ENCODE measurements at places on chromosomes 16 and 17. TPM values are rescaled to one million over a fixed set of nuclear protein-coding genes. Genes with fewer than 3 reads are reported as not detected.

DNA sequence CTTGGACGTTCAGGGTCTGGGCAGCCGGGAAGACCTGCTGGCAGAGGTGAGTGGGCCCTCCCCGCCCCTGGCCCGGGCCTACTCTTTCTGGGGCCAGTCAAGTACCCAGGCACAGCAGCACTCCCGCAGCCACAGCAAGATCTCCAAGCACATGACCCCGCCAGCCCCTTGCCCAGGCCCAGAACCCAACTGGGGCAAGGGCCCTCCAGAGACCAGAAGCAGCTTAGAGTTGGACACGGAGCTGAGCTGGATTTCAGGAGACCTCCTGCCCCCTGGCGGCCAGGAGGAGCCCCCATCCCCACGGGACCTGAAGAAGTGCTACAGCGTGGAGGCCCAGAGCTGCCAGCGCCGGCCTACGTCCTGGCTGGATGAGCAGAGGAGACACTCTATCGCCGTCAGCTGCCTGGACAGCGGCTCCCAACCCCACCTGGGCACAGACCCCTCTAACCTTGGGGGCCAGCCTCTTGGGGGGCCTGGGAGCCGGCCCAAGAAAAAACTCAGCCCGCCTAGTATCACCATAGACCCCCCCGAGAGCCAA, 8.6 kb upstream of the ABCC3 start:
- DNase-seq = peak; percentile 72

The TEX19 gene
- polyA plus RNA-seq = not detected

DNA sequence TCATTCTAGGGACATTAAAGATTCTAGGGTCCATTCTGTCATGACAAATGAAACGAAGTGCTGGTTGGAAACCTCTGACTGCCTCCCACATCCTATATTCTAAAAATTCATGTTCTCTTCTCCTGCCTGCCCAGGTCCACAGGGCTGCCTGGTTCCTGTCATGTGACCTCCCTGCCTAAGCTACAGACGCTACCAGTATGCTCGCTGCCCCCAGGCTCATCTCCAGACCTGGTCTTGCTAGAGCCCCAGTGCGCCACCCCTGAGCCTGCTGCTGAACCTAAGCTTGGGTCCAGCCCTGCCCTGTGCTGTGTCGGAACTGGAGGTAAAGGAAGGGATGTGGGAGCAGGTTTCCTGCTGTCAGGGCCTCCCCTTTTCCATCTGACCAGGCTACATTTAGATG, 231.6 kb upstream of the CDH5 start:
- no peak for DNase-seq

The SPEM1 gene
- polyA plus RNA-seq = not detected

GRCh38 chr16:78679546-78679945, 580.1 kb downstream of the WWOX start:
- DNase-seq = no peak

GRCh38 chr17:72386619-72387237, 265.9 kb downstream of the SOX9 start:
- DNase-seq = no peak

DNA sequence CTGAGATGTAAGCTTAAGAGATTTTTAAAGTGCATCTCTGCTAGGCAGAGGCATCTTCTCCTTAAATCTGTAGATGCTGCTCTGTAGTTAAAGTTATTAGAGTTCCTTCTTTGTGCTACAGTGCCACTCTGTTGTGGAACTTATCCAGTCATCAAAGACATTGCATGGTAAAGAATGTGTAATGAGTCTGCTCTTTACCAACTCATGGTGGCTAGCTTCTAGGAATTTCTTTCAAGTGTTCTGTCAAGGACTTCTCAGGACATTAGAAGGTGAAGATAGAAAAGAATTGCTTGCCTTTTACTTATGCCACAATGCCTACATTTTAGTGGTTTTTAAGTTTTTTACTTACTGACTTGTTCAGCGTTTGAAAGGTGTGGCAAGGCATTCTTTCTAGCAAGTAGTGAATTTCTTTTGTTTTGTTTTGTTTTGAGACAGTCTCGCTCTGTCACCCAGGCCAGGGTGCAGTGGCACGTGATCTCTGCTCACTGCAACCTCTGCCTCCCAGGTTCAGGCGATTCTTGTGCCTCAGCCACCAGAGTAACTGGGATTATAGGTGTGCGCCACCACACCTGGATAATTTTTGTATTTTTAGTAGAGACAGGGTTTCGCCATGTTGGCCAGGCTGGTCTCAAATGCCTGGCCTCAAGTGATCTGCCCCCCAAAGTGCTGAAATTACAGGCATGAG, 20.3 kb upstream of the ARL2BP start:
- no peak for DNase-seq

The CTRB1 gene
- polyA plus RNA-seq = 0.30 TPM

GRCh38 chr17:41048441-41048840, 1.3 kb upstream of the KRTAP2-1 start:
- DNase-seq = no peak

GRCh38 chr17:55426851-55427586, 5.4 kb upstream of the MMD start:
- DNase-seq = no peak

- no peak for DNase-seq
Observed at GRCh38 chr16:46883353-46883689, 841 bp upstream of the GPT2 start.

DNA sequence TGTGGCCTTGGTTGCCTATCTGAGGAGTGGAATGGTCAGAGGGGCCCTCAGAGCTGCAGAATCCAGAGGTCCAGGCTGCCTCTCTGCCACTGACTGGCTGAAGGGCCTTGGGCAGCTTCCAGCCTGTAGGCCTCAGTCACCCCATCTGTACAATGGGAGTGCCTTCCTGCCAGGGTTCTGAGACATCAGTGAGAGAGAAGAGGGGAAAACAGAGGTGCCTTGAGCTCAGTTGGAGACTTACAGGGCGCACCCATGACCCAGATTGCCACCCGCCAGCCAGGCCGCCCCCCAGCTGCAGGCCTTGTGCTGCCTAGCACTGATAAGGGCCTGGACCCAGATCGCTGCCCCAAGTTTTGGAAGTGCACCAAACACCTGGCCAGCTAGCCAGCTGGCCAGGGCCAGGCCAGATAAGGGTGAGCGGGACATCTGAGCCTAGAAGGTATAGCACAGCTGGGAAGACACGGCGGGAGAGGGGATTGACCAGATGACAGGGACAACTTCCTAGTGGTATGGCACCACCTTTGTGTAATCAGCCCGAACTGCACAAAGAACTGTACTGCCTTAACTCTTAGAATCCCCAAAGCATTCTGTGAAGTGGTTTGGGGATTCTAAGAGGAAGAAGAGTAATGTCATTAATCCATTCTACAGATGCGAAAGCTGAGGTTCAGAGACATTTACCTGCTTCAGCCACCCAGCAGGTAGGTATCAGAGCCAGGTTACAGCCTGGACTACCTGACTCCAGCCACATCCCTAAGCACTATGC, 1.4 kb downstream of the SLC4A1 start:
- no peak for DNase-seq
